Femur (tissue), 1 donor: ENCODE measurements at places on chromosomes 7 and 10.

DNA sequence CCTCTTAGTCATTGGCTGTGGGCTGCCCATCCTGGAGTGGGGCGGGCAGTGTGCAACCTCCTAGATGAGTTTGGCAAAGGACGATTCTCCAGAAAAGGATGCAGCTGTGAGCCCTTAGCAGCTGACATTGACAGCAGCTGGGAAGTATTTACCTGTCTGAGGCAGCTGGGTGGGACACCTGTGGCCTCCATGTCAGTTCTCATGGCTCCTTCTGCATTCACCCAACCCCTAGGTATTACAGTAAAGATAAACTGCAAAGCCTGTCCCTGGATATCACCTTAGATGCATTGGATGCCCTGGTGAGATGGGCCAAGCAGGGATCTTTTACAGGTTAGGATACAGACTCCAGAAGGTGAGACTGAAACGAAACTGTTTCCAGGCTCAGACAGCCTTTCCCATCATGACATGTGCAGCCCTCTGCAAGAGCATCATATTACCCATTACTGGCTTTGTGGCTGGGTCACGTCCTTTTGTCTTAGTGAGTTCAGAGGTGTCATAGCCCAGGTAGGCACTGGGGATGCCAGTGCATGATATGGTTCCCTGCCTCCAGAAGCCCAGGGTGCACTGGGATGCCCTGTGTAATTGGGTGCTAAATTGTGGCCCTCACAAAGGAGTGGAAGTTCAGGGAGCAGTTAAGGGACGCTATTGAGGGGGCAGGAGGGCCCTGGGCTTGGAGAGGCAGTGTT, 28.9 kb downstream of the MINDY4 start:
- no peak for DNase-seq

DNA sequence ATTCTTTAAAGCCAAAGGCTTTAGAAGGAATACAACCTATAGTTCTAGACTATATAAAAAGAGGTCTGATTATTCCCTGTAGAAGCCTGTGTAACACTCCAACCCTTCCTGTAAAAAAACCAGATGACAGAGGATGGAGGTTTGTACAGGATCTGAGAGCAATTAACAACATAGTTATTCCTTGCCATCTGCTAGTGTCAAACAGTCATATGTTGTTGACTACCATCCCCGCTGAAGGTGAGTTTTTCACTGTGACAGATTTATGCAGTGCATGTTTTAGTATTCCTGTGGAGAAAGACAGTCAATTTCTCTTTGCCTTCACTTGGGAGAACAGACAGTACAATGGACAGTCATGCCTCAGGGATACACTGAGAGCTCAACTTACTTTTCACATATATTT, 19.0 kb upstream of the SLC26A4 start:
- no peak for DNase-seq

GRCh38 chr7:153027210-153027609, 267.7 kb downstream of the ACTR3B start:
- no peak for DNase-seq

GRCh38 chr7:48781752-48782151, 142.6 kb upstream of the CDC14C start:
- DNase-seq = no peak

DNA sequence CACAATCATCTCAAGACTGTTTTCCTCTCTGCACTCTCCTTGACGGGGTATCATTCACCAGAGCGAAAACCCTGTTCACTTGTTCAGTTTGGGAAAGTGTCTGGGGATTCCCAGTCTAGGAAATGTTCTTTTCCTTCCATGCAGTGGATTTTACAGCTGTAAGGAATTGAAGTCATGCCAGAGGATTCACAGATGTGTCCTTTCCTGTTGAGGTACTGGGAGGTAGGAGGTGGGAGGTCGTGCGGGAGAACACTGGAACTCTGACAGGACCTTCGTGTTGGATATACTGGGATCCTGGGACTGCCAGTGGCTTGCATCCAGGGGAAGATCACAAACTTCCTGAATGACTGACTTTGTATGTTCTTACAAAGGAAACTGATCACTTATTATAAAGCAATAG, 185.5 kb downstream of the BMPER start:
- DNase-seq = peak; percentile 43

GRCh38 chr7:8217200-8218068, 44.5 kb downstream of the ICA1 start:
- DNase-seq = no peak

- peak; percentile 67 for DNase-seq
These were observed at the start of gene CTTNBP2 for GRCh38 chr7:117873310-117874190. Gene CTTNBP2, minus strand, starts transcription at chr7:117873441. Its CDS starts 26 bp downstream, at chr7:117873415.

GRCh38 chr10:64076322-64076940, 555.2 kb downstream of the REEP3 start:
- DNase-seq = no peak

GRCh38 chr10:3944591-3944990, 159.6 kb upstream of the KLF6 start:
- no peak for DNase-seq

DNA sequence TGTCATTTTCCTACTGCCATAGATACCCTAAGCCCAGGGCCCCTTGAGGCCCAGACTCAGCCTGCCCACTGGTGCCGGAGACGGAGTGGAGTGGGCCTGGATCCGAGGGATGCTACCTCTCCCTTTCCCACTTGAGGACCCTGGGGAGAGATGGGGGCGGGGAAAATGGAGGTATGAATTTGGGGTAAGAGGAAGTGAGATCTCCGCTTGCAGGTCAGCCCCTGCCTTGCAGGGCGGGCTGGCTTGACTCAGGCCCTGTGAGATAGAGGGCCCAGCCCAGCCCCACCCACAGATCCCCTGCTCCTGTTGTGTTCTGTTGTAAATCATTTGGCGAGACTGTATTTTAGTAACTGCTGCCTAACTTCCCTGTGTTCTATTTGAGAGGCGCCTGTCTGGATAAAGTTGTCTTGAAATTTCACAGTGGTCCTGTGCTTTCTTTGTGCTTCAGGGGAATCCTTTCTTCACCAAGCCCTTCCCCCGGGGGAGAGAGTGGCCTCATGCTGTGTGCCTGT, 13.2 kb downstream of the YKT6 start:
- DNase-seq = no peak

- DNase-seq = no peak
These were observed 93.9 kb upstream of the VIPR2 start for GRCh38 chr7:159238541-159238940.

DNA sequence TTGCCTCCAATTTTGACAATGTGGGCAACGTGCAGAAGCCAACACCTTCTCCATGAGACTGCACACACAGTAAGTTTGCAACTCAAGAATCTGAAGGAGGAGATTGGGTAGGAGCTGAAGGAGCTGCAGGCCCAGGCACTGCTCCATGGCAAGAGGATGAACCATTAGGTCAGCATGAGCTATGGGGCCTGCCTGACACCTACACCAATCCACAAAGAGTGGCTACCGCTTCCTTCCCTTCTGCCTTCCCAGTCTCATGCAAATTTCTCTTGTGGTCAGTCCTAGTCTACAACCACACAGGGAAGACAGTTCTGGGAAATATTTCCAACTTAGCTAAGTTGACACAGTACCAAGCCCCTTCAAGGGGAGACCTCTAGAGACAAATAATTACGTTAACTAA, 142.0 kb upstream of the ADO start:
- no peak for DNase-seq
